Pericardium fibroblast (primary cell): ENCODE measurements at places on chromosomes 7 and 10. TPM values are rescaled to one million over a fixed set of nuclear protein-coding genes. Genes with fewer than 3 reads are reported as not detected.

The CFAP58 gene
- total RNA-seq, result 0.23 and 0.26 TPM in 2 replicates

The AGAP9 gene
- total RNA-seq, result 2.1 and 7.7 TPM in 2 replicates

The AKR1C4 gene
- not detected in 2 replicates for total RNA-seq

The FRA10AC1 gene
- total RNA-seq, result 5.0 and 5.3 TPM in 2 replicates

The LMBR1 gene
- total RNA-seq, result 21.8 and 35.1 TPM in 2 replicates

The ADK gene
- 16.1 and 22.1 TPM in 2 replicates for total RNA-seq

The TMEM229A gene
- 0.26 and 1.9 TPM in 2 replicates for total RNA-seq

The ENTPD1 gene
- 2.3 TPM in 1 of 2 replicates, not detected in the other for total RNA-seq

The SRI gene
- 76.8 and 110 TPM in 2 replicates for total RNA-seq

The NACAD gene
- 1.6 and 3.9 TPM in 2 replicates for total RNA-seq

The WDFY4 gene
- 0.12 TPM in 1 of 2 replicates, not detected in the other for total RNA-seq

The DOCK4 gene
- total RNA-seq, result 6.2 and 7.1 TPM in 2 replicates

The SUN3 gene
- not detected in 2 replicates for total RNA-seq

The NODAL gene
- not detected in 2 replicates for total RNA-seq

The IFIT1B gene
- total RNA-seq, result not detected in 2 replicates

The CNPY1 gene
- total RNA-seq, result not detected in 2 replicates

The ARHGEF35 gene
- total RNA-seq, result 0.60 and 4.4 TPM in 2 replicates

The SBDS gene
- total RNA-seq, result 72.1 and 110 TPM in 2 replicates

The ARID5B gene
- 43.7 and 57.3 TPM in 2 replicates for total RNA-seq
